Activated CD4-positive, alpha-beta T cell treated with anti-CD3 and anti-CD28 coated beads for 36 hours (primary cell): ENCODE measurements at places on chromosomes 2 and 18. TPM values are rescaled to one million over a fixed set of nuclear protein-coding genes. Genes with fewer than 3 reads are reported as not detected.
A peak's percentile ranks its signal among the peaks of the same experiment; 100 is the strongest.

ZNF2 gene
- 4.3 TPM for total RNA-seq

DCDC2C gene
- not detected for total RNA-seq

CRYGD gene
- not detected for total RNA-seq

C2orf81 gene
- 4.5 TPM for total RNA-seq

AQP12A gene
- total RNA-seq, result not detected

DNA sequence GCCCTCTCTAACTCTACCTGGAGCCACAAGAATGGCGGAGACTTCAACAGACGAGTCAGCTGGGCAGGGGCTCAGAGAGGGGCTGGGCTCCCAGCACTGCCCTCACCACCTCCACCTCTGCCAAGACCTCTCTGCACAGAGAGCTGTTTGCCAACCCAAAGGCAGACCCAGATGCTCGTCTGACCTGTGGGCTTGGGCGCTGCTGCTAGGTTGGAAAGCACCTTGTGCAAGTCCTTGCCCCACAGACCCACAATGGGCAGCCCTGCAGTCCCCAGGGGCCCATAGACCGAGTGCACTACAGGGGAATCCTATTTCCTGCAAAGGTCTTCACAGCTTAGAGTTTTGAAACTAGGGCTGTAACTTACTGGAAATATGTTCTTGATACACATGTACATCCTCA is 13.3 kb downstream of the ACKR3 start:
- DNase-seq, result no peak

DNA sequence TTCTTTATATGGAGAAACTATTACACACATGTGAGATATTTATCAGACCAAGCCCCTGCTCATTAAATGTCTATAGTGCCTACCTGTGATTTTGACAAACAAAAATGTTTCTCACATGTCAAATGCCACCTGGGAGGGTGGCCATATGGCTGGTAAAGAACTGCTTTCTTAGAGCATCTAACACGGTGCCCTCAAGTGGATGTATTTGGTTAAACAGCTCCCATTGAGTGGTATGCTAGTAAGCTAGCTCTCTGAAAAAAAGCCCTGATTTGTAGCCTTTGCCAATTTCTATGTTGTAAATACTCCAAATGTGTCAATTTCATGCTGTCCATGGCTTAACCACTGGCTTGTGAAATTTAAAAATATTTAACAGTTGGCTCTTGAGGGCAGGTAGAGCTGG is 94.6 kb downstream of the PMAIP1 start:
- no peak for DNase-seq

DNA sequence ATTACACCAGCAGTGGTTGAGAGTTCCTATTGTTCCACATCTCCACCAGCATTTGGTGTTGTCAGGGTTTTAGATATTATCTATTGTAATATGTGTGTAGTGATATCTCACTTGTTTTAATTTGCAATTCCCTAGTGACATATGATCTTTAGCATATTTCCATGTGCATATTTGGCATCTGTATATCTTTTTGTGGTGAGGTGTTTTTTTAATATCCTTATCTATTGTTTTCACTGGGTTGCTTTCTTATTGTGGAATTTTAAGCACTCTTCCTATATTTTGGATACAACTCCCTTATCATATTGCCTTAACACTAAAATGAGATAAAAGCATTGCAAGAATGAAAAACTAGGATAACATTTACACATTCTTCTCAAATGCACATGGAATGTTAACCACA is 453.9 kb upstream of the FSIP2 start:
- DNase-seq, result no peak

DNA sequence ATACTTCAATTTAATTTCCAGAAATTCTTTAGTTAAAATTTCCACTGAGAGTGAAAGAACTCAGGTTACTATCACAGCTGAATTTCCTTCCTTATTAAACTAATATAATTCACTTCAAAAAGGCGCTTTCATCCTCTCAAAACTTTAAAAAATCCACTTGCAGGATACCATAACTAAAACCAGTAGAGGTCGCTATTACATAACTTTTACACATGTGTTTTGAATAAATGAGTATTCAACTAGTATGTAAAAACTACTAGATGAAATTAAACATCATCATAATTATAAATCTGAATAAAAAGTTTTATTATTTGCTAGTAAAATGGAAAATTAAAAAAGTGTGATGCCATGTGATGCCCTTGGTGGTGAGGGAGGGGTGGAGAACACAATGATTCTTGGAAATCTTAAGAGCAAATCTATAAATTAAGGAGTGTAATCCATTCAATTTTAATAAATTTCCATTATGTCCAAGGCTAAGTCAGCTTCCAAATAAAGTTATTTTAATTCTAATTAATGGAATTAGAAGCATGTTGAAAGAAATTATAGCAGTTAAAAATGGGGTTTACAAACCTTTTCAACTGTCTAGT is 61.4 kb downstream of the SOS1 start:
- no peak for DNase-seq

DNA sequence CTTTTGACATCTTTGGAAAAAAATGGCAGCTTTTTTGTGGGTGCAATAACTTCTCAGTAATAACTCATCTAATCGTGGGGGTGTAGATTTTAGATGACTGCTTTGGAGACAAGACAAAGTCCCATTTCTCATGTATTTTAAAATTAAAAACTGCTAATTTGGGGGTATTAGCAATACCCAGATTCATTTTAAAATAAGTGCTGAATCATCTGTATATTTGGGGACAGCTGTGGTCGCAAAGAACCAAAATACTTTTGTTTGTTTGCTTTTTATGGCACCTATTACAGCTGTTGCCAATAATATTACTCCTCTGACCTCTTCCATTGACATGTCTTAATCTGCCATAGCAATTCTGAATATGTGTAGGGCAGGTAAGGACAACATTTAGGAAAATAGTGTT is 45.4 kb downstream of the STAT1 start:
- no peak for DNase-seq

- no peak for DNase-seq
Observed at GRCh38 chr2:43212216-43212835, 14.1 kb downstream of the ZFP36L2 start.

DNA sequence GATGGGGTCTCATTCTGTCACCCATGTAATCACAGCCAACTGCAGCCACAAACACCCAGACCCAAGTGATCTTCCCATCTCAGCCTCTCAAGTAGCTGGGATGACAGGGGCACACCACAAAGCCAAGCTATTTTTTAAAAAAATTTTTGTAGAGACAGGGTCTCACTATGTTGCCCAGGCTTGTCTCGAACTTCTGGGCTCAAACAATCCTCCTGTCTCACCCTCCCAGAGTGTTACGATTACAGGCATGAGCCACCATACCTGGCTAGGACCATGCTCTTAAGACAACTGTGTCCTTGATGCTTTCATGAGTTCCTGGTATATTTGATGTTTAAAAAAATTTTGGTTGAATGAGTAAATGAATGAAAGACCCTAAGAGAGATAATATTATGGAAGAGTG is 19.4 kb downstream of the ABCB11 start:
- DNase-seq, result no peak

DNA sequence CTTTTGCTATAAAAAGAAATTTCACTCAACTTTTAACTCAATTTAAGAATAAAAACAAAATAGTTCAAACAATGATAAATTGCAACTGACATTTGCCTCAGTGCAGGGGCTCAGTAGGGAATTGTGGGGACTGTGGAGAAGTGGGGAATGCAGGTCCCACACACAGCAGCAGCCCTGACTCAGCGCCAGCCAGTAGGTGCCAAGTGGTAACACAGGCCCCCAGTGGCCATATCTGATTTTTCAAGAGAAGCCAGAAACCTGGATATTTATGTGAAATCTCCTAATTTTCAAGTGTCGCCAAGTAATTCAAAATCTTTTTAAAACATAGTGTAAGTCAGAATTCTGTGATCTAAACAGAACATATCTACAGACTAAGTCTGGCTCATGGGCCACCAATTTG is 186.3 kb downstream of the EN1 start:
- no peak for DNase-seq

DNA sequence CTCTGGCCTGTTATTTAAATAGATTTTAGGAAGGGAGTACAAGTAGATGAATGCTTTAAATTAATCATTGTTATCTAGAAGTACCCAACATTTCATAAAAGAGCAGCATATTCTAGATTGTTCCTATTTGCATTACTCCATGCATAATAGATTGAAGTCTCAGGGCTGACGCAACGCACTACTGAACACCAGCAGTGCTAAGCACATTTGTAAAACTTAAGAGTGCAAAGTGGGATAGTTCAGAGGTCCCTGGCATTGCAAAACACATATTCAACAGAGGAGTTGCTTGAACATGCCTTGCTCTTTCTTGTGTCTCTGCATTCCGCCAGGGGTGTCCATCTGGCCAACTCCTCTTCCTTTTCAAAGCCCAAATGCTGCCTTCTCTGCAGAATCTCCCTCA is 22.3 kb downstream of the CDKL4 start:
- no peak for DNase-seq

GRCh38 chr2:216084547-216084946 is 2.8 kb downstream of the TMEM169 start:
- DNase-seq, result peak; percentile 42

DNA sequence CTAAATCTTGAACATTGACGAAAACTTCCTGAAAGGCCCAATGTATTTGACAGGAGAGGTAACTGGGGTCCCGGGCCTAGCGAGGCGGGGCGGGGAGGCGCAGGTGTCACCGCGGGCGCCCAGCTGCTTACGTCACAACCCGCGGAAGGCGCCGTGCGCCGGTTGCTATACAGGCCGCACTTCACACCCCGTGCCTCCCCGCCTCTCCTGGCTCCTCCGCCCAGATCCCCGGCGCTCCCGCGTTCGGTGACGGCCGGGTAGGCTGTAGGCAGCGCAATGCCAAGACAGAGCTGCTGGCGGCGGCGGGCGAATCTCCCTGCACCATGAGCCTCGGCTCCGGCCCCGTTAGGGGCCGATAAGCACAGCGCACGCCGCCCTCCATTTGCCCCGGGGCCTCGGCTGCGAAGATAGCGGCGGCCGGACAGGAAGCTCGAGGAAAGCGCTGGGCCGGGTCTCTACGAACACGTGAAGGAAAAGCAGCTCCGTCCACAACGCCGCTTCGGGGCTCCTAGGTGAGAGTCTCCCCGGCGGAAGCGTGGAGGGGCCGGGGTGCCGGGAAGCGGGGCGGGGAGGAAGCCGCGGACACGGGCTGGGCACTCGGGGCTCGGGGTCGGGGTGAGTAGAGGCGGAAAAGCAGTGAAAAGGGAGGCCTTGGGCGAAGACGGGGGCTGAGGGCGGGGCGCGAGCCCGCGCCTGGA is at the start of gene RNF138:
Gene RNF138, plus strand, starts transcription at position 151 of the 698 bp plus-strand sequence. CDS start 903 bp downstream, outside the sequence.
- peak; percentile 94 for DNase-seq

- DNase-seq, result no peak
Observed at GRCh38 chr2:216742411-216742810, 47.1 kb upstream of the IGFBP5 start.
